ENCODE measurements at places on chromosomes 5 and 9.

DNA sequence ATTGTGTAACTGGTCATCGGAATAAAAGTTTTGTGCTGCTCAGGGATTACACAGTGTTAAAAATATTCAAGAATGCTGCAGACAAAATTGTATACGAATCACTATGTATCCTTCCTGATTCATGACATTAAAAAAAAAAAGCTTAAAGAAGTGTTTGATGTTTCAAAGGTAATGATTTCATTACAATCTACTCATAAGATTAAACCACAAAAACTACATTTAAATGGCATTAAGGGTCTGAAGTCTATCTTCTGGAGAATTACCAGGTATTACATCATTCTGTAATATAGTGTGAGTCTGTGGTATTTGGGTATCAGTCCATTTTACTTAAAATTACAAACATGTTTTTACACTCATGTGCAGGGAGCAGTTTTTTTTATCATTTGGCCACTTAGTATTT lies 324.4 kb downstream of the NDUFS4 start:
- no peak for DNase-seq

GRCh38 chr5:79080804-79081203 lies 11.2 kb downstream of the BHMT2 start:
- DNase-seq: no peak

DNA sequence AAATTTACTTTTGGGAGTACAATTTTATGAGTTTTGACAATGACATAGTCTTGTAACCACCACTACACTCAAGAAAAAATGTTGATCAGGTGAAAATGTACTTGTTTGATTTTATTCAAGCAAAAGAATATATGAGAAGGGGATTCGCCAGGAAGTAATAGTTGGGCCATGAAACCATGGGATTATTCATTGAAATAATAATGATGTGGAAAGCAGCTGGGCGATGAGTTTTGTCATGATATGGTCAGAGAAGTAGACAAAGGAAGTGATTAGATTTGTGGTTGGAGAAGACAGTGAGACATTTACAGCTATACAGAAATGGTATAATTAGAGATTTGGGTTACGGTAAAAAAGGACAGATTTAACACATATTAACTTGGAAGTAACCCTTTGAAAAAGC lies 11.2 kb downstream of the HMGCR start:
- no peak for DNase-seq

DNA sequence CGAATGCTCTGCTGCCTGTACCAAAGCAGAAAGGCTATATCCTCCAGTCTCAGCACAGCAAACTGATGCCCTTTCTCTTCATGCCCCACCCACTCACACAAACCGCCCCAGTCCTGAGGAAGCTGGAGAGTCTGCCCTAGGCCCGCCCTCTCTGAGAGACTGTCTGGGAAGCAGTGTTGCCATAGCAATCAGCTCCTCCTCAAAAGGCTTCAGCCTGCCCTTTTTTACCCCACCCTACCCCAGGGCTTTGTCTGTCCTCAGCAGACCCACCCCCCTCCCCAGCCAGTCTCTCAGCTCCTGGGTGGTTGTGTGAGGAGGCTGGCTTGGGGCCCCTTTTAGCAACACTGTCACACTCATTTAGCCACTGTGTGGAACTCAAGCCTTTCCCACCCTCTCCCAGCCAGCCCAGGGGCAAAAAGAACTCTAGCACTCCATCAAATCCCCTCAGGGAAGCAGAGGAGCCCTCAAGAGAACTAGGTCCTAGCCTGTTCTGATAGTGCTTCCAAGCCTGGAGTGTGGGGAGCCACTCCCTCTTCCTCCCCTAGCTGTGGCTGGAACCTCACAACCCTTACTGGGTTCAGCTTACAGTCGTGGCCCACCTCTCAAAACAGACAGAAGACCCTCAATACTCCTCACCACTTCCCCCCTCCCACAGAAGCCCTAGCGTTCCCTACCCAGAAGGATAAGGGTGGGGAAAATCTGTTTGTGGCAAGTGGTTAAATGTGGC lies 1.4 kb downstream of the ATOSB start:
- DNase-seq: peak; percentile 87

- DNase-seq: no peak
Observed at GRCh38 chr5:139660105-139660922, 12.2 kb downstream of the CXXC5 start.

GRCh38 chr9:101126556-101126955 lies 98.0 kb downstream of the PLPPR1 start:
- no peak for DNase-seq

DNA sequence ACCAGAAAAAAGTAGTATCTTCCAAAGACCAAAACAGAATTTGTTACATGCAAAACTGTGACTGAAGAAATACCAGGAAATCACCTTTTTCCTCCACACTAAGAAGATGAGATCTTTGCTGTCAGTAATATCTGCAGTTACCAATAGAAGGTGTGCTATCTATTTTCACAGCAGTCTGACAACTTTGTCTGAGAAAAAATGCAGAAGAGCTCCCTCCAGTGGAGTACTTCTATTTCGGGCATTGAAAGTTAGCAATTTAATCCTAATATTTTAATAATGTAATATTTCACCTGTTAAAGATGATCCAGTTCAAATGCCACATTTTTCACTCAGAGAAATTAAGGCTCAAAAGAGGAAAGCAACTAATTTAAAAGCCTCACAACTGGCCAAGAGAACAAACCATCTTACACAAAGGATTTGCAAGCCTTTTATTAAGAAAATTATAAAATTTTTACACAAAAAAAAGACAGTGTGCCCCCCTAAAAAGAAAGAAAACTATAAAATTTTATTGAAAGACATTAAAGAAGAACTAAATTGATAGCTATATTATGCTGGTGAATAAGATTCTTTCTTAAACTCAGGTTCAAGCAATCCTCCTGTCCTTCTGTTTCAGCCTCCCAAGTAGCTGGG lies 50.6 kb downstream of the DEPDC1B start:
- DNase-seq: peak; percentile 10

GRCh38 chr5:120345947-120346346 lies 118.2 kb upstream of the PRR16 start:
- no peak for DNase-seq

GRCh38 chr9:131982102-131982501 lies 97.6 kb downstream of the MED27 start:
- DNase-seq: no peak

DNA sequence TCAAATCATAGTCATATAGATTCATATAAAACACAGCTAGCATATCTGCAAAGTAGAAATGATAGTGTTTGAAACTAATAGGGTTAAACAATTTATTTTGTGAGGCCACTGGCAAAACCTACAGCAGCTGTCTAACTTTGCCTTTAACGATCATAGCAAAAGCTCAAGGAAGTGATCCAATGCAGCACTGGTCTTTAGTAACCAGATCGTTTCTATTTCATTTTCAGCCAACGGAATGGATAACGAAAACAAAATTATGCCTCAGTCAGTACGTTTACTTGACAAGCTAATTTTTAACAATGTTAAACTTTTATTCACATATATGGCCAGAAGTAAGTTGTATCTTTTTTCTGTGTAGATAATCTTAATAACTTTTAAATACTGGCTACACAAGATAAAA lies 17.7 kb downstream of the MLLT3 start:
- DNase-seq: no peak

GRCh38 chr5:144329681-144330080 lies 159.0 kb downstream of the KCTD16 start:
- no peak for DNase-seq

DNA sequence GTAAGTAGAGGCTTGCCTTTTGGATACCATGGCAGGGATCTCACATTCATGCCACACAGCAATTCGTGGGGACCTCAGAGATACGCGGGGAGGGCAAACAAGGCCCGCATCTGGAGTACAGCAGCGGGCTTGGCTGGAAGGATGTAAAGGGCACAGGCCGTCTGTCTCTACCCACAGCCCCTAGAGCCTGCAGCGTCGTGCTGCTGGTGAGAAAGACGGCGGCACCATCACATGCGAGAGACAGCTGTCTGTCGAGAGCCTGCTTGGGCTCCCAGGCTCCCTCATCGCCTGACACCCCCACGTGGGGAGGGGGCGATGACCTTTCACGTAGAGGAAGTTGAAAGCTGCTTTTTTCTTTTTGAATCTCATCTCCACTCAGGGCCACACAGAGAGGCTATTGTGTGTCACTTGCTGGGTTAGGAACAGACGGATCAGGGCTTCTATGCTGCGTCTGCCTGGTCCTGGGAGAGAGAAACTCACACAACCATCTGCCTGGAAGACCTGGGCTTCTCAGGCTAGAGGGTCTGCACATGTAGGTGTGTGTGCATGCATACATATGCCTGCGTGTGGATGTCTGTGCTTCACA lies 134.6 kb upstream of the PPP1R26 start:
- no peak for DNase-seq

- DNase-seq: no peak
Observed at GRCh38 chr9:96148634-96149532, 153.1 kb downstream of the HSD17B3 start.

DNA sequence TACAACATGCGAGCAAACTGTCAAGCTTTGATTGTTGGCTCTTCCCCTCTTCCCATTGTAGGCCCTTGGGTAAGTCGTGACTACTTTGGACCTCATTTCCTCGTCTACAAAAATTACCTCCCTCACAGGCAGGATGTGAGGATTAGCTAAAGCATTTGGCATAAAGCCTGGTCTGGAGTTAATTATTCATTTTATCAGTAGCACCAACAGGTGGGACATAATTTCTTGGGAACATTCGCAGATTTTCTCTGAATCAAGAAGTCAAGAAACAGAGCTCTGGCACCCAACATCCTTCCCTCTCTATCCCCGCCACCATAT lies 39.9 kb upstream of the SEMA6A start:
- DNase-seq: no peak

- DNase-seq: no peak
Observed at GRCh38 chr9:89723469-89724100, 118.8 kb downstream of the GADD45G start.

DNA sequence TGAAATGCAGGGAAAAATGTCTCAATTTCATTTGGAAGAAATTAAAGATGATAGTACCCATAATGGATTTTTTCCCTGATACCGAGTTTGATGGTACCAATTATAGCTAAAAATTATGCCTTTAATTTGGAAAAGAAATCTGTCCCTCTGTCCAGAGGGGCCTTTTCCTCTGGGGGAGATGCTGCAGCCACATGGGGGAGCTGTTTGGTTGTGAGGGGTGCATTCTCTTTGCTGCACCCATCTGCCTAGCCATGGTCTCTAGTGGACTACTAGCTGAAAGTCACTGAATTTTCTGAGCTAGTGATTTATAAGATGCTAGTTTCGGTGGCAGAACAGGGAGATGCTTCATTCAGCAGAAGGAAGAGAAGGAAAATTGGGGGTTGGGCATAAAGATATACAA lies 9.6 kb downstream of the SEC61B start:
- DNase-seq: no peak

DNA sequence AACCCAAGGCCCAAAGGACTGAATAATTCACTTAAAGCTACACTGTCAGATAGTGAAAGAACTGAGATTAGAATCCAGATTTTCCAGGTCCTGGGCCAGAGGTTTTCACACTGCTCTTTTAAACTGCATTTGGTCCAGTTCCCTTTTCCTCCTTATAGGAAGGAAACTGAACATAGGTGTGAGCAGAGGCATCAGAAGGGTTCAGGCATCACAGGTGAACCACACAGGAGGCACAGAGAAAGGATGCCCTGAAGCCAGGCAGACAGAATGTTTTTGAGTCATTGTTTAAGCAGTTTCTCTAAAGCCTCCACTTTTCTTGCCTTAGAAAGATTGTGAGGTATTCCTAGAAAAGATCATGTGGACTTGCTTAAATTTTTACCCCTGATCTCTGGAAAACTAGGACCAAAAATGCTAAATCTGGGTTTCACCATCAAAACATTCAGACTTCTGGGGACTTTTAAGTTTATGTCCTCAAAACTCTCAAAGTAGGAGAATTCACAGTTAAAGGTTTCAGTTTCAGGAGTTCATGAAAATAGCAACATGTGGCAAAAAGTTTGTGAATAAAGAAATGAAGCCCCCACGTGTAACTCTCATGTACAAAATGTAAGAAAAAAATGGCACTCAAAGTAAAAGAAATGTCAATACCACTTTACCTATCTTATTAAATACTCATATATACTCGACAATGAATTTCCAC lies 386.1 kb downstream of the NTRK2 start:
- DNase-seq: no peak

DNA sequence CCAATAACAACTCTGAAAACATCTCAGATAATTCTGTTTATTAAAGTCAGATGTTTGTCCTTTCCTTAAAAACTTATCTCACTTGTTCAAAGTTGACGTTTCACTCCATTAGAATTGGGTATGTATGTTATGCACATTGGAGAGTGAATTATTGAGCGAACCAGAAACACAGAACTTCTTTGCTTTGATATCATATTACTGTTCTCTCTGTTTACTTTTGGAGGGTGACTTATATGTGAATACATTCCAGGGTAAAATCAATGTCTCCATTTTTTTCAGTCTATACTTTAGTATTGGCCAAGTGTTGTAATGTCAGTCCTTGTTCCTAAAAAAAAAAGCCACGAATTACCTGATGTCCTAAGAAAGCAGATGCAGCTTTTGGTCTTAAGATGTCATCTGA lies 307.4 kb downstream of the CSNK1G3 start:
- no peak for DNase-seq

GRCh38 chr9:131677444-131678180 lies 62.3 kb downstream of the RAPGEF1 start:
- no peak for DNase-seq

GRCh38 chr5:14850419-14851049 lies 21.0 kb downstream of the ANKH start:
- no peak for DNase-seq

GRCh38 chr5:165397516-165397915 lies 1892.1 kb downstream of the MAT2B start:
- peak; percentile 41 for DNase-seq

- DNase-seq: no peak
Observed at GRCh38 chr5:115785381-115786065, 30.9 kb downstream of the CDO1 start.

DNA sequence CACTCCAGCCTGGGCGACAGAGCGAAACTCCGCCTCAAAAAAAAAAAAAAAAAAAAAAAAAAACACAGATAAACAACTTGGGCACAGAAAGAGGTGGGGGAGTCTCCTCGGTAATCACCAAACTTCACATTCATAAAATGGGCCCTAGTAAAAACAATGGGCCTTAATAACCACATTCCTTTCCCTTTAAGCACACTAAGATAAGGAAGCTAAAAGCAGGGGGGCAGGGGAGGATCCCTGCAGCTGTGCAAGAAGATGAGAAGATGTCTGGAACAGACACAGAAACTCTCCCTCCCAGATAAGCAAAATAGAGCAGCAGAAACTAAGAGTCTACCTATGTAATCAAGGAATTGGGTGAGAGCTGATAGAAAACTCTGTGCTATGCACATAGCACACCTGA lies 111.2 kb upstream of the FAM174A start:
- DNase-seq: no peak

- DNase-seq: no peak
Observed at GRCh38 chr9:4620881-4621555, 41.1 kb upstream of the PLPP6 start.

GRCh38 chr9:4155221-4156026 lies 144.4 kb downstream of the GLIS3 start:
- no peak for DNase-seq

- DNase-seq: no peak
Observed at GRCh38 chr9:85514256-85514655, 227.5 kb downstream of the AGTPBP1 start.

Data from NCI-H146 (cell line).